ENCODE measurements at places on chromosomes 13 and 19.

- no peak for DNase-seq
Observed at GRCh38 chr13:98893371-98893770, 84.5 kb downstream of the DOCK9 start.

DNA sequence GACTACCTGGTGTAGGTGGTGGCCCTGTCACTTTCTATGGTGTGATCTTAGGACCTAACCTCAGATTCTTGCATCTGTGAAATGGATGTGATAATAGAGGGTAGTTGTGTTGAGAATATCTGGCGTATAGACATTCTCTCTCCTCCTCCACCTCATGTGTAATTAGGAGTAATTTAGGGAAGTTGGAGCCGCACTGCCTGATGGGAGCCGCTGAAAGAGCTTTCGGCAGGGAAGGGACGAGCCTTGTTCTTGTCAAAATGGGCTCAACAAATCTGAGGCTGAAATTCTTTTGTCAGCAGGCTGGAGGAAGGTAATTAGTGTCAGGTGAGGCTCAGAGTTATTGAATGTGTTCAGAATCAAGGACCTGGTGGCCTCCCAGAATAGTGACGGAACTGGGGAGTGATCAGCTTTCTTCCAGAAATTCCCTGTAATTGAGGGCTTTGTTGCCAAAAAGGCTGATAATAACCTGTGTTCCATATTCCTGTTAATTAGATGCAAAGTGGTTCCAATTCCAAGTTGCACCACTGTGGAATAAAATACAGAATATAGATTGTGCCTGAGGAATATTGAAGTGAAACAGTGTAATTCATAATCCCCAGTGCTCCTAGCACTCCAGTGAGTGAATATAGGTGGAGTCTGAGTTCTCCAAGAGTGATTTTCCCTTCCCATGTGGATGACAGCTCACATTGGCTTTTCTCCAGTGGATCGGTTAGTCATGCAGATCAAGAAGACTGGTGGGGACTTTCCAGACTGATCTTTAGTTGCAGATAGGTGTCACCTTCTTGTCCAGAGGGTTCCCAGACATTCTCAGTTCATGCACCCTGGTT, 47.5 kb downstream of the SPATA13 start:
- no peak for DNase-seq

DNA sequence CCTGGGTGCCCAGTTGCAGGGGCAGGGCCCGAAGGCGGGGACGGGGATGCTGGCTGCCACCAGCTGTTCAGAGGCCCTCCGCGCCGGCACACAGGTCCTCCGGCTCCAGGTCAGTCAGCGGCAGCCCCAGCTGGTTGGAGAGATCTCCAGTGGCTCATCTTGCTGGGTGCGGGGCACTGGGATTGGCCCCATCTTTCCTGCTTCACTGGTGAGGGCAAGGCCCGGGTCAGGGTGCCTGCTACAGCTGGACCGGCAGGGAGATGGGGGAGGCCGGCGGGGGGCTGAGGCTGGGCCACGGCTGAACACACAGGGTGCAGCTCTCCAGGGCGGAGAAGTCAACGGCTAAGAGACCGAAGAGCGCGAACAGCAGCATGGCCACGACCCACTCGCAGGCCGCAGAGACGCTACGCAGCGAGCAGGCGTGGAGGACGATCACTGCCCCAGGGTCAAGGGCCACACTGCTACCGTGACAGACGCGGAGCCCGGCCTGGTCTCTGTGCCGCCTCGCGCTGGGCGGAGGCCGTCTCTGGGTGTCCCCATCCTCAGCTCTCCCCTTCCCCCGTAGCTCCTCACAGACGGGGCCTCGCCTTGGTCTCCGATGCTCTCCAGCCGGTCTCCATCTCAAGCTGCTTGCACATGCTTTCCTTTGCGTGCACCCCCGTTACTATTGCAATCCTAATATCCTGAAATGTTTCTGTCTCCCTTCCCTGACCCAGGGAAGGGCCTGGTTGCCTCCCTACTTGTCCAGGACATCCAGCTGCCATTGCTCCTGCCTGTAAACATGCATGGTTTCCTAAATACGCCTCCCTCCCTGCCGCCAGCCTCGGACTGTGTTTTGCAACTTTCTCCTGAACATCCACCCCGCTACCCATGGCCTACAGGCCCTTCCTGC, 12.3 kb downstream of the TMEM150B start:
- no peak for DNase-seq

DNA sequence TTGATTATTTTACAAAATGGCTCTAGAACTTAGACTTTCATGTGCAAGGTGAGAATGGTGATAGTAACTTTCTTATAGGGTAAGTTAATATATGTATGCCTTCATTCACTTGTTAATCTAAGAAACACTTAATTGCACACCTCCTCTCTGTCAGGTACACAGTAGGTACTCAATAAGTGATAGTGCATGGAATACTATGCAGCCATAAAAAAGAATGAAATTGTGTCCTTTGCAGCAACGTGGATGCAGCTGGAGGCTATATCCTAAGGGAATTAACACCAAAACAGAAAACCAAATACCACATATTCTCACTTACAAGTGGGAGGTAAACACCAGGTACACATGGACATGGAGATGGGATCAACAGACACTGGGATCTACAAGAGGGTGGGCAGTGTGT, 17.6 kb upstream of the VSTM2B start:
- DNase-seq, result no peak

DNA sequence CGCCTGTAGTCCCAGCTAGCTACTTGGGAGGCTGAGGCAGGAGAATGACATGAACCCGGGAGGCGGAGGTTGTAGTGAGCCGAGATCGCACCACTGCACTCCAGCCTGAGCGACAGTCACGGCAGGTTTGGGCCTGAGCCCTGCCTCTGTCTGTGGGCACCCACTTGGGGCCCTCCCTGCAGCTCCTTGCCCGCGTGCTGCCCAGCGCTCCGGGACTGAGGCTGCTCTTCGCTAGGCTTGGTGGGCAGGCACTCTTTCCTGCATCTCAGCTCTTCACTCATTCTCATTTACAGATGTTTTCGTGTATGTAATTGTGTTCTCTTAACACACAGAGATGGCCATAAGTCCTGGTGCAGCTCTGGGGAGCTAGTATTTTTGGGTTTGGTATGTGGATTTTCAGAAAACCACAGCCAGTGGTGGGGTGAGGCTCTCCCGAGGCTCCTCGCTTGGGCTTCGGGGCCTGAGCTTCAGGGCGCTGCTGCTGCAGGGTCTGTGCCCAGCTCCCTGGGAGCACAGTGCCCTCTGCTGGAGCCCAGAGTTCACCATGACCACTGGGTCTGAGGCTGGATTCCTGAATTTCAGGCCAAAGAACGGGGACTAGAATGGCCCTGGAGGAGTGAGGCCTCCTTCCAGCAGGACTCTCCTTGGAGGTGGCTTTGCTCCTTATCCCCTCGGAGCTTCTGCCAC, 15.2 kb downstream of the UPF1 start:
- peak; percentile 28 for DNase-seq

- DNase-seq, result no peak
Observed at GRCh38 chr19:13597640-13598039, 91.4 kb upstream of the CACNA1A start.

DNA sequence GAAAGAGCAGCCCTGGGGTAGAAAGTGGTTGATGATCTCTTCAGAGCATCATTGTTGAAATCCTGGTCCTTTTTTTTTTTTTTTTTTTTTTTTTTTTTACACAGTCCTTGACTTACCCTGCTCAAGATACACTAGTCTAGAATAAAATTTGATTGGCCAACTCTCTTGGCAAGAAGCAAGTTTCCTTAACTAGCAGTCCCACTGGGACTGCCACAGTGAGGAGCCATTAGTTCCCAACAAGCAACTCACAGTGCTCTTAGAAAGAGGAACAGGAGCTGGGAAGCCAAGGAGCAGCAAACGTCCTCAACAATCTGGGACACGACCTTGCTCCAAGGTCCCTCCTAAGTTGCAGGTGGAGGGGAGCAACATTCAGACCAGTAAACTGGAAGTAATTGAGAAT, 47.9 kb upstream of the INTS6 start:
- no peak for DNase-seq

GRCh38 chr19:31725051-31725450, 375.8 kb upstream of the TSHZ3 start:
- no peak for DNase-seq

DNA sequence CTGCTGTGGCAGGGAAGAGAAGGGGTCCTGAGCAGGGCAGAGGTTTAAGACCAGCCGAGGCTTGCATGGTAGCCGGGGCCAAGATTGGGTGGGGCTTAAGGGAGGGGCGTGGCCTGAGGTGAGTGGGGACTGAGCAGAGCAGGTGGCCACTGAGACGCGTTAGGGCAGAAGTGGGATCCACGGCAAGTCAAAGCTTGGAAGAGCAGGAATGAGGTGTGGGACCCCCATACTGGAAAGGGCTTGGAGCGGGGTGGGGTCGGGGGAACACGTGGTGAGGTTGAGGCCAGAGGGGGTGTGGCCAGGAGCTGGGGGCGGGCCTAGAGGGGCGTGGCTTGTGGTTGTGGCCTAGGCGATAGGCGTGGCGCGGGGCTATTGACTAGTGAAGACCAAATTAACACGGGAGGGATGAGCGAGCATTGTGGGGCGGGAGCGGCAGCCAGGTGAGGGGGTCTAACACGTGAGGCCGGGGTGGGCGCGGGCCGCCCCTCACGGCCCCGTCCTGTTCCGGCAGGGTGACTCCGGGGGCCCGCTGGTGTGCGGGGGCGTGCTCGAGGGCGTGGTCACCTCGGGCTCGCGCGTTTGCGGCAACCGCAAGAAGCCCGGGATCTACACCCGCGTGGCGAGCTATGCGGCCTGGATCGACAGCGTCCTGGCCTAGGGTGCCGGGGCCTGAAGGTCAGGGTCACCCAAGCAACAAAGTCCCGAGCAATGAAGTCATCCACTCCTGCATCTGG, 3.3 kb downstream of the CFD start:
- DNase-seq, result peak; percentile 36

DNA sequence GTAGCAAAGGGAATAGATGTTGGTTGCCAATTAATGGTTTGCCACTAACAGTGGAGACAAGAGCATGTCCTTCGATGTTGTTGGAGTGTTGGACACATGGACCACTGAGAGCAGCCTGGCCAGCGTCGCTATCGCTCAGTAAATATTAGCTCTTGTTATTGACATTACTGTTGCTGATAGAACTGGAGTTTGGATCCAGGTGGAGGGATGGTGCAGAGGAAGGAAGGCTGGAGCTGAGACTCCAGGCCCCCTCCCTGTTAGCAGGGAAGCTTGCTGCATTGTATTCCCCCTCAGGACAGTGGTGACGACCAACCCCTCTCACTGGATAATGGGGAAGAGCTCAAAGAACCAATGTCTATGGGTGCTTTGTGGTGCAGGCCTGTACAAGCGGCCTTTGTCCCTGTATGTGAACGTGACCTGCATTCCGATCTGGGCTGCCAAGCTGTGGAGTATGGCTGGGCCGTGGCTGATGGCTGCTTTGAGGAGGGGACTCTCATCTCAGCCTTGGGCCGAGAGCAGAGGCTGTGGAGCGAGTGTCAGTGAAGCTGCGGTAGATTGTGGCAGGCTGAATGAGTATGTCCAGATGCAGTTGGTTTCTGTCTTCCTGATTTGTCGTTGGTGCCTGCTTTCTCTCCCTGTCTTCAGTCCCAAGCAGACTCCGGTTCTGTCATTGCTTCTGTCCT, 7.0 kb downstream of the CLASRP start:
- peak; percentile 66 for DNase-seq

GRCh38 chr19:737591-738093, 13.3 kb upstream of the MISP start:
- no peak for DNase-seq

DNA sequence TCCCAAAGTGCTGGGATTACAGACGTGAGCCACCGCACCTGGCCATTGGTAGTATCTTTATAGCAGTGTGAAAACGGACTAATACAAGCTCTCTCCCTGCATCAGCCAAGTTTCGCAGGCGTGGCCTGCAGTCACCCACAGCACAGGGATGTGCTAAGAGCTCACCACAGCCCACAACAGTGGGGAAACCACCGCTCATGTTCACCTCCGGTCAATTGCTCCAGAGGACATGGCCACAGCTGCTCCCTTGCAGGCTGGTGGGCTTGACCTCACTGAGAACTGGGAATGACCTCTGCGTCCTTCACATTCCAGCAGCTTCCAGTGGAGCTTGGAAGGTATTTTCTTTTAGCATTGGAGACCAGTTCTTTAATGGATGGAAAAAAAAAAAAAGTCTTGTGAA, 156.4 kb downstream of the KCTD15 start:
- DNase-seq, result no peak

DNA sequence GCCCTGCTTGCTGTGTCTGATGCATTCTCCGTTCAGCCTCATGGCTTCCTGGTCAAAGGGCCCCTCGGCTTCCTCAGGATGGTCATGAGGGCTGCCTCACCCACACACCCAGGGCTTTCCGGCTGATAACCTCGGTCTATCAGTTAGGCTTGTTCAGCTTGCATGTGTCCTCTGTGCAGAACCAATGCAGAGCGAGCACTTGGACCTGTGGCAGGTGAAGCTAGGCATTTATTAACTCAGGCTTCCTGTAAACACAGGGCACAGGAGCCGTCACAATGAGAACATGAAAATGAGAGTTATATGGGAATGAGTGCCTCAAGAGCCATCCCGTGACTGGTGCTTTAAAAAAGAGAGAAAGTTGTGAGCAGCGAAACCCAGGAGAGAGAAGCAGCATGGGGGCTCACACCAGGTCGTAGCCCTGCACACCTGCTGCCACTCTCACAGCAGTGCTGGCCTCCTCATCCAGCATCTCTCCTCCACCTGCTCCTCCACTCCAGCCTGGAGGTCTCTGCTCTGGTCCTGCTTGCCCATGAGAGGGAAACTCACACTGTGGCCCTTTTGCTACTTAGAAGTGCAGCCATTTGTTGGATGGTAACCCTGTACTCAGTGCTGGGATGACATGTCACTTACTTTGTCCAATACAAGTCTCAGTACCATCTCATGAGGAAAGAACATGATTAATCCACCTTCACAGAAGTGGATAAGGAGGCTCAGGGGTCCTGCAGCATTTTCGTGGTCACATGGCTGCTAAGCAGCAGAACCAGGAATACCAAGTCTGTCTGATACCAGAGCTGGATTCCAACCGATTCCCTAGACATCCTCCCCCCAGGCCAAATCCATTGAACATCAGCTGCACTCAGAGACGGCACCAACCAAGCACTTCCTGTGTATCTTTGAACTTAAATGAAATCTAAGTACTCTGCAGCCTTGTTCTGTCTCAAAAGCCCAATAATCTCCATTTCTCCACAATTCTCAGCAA, 50.5 kb upstream of the IRS2 start:
- DNase-seq, result no peak

DNA sequence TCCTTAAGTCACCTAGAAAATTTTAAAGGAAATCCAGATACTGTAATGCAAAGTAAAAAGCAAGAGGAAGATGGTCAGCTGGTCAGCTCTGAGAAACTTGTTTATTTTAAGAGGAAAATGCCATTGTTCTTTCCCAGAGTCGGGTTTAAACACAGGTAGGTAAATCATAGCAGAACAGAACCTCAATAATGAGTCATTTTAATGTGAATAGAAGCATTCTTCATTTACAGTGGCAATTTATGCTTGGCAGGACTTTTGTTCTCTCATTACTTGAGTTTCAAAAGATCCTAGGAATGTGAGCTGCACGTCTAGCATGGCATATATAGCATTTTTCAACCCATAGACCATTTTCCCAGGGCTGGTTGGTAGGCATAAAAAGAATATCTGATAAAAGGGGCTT, 132.3 kb downstream of the LIG4 start:
- DNase-seq, result no peak

Data from nucleus accumbens (tissue), 56 donors.